ENCODE measurements at places on chromosomes 5 and 9.

DNA sequence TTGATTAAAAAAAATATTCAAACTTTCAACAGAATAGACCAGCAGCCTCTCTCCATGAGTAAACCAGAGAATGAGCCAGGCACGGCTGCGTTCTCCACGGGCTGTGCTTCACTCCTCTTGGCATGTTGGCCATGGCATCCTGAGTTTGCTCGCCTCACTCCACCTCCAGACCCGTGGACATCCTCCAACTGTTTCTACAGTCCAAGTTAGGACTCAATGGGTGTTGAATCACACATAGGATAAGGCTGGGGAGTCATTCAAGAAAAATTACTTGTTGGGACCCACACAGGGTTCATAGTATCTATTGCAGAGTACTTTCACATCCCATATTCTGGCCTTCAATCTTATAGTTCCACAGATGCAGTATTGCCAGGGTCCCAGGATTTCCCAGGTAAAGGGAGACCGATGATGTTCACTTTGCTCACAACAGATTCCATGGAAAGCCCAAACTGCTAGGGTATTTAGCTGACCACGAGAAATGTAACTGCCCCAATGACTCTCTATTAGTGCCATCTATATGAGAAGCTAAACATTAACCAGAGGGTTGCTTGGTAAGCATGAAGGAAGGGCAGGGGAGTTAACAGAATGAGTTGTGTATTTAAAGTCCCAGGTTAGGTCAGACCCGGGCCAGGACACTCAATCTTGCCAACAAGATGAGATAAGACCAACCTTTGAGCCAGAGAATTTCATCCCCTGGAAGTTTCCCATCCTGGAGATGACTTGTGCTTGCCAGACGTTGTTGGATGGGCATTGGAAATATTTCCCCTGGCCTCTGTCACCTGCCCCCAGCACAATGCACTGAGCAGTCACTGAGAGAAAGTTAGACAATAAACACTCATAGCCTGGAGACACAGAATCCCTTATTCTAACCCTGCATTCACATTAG, 19.7 kb upstream of the GDA start:
- no peak for DNase-seq

DNA sequence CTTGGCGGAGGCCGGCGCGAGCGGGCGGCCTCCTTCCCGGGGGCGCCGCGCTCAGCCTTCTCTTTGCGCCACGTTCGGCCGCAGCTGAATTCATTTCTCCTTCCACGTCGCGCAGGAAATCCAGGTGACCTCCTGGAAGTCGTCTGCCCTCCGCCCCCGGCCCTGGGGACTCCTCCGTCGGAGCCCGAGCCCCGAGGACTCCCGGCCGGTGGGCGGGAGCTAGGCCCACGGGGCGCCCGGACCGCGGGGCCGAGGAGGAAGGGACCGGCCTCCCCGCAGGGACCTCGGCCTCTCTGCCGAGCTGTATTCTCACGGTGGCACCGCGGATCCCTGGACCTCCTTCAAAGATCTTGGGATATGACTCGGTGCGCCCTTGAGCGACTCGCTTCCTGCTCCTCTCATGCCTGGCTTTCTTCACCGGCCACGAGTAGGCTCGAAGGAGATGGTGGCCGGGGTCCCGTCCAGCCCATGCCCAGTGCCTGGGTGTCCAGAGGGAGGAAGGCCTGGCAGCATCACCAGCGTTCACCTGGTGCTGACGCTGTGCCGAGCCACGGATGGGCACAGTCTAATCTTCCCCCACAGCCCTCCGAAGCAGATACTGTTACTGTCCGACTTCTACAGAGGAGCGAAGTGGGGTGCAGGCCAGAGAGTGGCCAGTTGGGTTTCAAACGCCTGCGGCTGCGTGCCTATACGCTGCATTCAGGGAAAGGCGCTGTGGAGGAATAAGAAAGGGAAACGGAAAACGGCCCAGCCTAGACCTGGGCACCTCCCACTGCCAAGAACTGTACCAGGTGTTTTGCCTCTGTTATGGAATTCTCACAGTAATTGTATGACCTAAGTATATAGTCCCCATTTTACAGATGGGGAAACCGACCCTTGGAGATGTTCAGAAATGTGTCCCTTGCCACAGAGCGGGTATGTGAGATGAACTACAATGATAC, 47.3 kb downstream of the PAX5 start:
- no peak for DNase-seq

DNA sequence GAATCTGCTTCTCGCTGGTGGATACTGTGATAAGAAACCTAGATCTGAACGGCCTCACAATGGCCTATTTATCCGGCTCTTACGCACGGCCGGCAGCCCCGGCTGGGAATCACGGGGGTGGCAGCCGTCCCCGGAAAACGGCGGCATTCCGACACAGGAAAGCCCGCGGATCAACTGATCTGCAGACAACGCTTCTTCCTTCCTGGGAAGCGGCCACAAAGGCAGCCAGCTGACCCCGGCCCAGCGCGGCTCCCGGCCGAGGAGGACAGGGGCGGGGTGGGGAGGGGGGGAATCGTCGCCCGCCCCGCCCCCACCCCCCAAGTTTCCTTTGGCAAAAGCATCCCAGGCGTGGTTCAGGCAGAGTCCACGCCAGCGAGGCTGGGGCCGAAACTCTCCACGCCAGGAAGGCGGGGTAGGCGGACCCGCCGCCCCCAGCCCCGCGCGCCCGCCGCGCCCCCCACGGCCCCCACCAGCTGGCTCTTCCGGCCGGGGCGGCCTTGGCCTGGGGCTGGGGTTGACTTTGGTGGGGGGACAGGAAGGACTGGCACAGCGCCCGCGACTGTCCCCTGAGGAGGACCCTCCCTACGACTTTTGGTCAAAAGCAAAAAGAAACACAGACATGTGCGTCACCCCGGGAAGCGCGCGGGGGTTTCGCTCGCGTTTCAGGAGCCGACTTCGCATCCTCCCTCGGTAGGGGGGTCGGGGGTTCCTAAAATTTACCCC, 247.7 kb upstream of the ANKRD55 start:
- DNase-seq = no peak

DNA sequence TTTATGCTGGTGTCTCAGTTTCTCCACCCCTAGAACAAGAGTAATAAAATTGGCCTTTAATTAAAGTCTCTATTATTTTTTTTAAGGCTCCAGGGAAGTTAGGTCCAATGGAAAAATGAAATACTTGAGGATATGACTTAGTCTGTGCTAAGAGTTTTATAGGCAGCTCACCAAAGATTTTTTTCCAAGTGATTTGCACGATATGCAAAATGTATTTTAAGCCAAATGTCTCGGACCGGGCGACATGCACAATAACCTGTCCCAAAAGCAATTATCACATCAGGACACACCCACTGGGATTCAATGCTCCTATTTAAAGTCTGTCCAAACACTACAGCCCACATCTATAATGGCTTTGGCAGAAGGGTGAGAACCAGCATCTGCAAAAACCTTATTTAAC, 136.1 kb upstream of the ANKH start:
- DNase-seq = no peak

- peak; percentile 51 for DNase-seq
Measured at GRCh38 chr9:98315551-98316060, 60.2 kb upstream of the TBC1D2 start.

DNA sequence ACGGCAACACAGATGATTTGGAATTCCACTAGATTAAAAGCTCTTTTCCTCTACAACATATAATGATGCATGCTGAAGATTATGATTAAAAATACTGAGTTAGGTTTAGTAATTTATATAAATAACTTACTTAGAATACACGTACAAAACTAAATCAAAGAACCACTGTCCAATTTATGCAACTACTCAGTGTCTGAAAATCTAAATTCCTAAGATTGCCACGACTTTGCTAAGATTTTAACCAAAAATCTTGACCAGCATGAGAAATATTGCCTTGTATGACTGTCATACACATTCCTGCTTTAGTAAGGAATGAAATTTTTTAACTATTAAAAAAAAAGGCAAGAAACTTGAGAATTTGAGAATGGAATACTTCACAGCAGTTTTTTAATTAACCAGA, 292.4 kb downstream of the ZNF608 start:
- no peak for DNase-seq

GRCh38 chr5:136724161-136724560, 358.8 kb upstream of the TRPC7 start:
- no peak for DNase-seq

DNA sequence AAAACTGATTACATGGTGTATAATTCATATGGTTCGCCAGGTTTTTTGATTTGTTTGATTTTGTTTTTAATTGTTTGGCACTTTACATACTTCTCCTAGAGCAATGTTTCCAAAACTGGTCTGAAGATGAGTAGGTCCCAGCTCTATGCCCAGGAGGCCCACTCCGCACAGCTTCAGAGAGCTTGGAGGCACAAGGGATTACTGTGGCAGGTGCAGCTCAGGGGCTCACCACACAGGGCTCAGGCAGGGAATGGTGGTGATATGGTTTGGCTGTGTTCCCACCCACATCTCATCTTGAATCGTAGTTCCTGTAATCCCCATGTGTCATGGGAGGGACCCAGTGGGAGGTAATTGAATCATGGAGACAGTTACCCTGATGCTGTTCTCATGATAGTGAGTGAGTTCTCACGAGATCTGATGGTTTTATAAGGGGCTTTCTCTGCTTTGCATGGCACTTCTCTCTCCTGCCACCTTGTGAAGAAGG, 296.6 kb downstream of the MED10 start:
- DNase-seq = peak; percentile 15

DNA sequence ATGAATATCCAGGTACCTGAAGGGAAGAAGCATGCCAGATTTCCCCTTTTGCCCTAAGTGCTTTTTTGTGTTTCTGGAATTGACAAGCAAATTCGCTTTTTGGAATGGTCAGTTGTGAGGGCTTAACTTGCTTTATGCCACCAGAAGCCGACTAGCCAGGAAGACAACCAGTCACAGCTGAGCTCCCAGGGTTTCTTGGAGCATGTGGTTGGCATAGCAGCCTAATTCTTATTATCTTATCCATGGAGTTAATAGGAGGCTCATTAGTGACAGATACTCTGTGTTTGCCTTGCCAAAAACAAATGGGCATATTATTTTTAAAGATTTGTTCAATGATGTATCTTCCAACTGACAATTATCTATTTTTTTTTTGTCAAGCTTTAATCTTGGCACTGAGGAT, 500.7 kb downstream of the PTPRD start:
- no peak for DNase-seq
